A549 treated with RU486 at 1 μM for 4 hours (cell line): ENCODE measurements at places on chromosomes 2 and 18. TPM values are rescaled to one million over a fixed set of nuclear protein-coding genes. Genes with fewer than 3 reads are reported as not detected.

The NR4A2 gene
- total RNA-seq: 2.4 to 4.0 TPM (median 3.2 TPM) in 5 replicates

The LOXL3 gene
- total RNA-seq: 0.14 to 0.66 TPM (median 0.25 TPM) in 5 replicates

The FOXI3 gene
- total RNA-seq: not detected in 5 replicates

The SERPINB11 gene
- total RNA-seq: 0.22 TPM in 1 of 5 replicates, not detected in the others

The PARD3B gene
- 0.70 to 1.6 TPM (median 0.93 TPM) in 5 replicates for total RNA-seq
